NCI-H187 treated with DMSO at 0.1 percent for 48 hours (cell line): ENCODE measurements at places on chromosomes 6 and 20.

DNA sequence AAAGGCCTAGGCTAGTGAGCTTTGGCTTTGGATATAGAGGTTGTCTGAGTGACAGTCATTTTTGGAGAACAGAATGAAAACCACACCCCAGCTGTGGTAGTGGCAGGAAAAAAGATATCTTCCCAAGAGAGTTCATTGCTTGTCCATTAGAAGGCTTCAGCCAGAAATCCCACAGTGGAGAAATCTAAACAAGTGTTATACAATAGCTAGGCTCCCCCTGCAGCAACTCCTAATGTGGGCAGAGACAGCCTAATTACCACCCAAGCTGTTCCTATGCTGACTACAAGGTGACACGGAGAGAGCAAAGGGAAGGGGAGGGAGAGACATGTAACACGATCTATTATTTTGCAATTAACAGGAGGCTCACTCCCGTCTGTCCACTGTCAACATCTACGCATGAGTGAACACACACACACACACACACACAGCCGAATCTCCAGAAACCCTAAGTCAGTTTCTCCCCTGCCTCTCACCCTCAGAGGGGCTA lies 147.5 kb upstream of the TCF21 start:
- DNase-seq = peak; percentile 51

GRCh38 chr20:38466171-38466570 lies 6.5 kb upstream of the RALGAPB start:
- DNase-seq = no peak

DNA sequence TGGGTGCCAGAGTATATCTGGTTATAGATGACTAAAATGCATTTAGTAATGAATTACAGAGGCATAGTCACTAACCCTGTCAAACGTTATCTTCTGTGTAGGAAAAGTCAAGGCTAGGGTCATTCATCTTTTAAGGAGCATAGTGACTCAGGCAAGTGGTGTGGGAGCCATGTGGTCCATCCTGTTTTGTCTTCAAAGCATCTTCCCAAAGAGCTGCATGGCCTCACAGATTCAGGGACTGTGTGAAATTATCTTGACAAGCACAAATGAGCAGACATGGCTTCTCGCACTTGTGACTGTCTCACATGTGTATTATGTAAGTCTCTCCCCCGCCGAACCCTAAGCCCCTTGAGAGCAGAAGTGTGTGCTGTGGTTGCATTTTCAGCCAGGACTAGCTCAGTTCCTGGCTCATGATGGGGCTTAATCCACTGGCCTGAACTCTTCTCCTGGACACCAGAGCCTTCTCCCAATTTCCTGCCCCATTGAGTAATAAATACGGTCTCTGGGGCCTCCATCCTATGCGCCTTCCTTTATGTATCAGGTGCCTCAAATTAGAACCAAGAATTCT lies 769.1 kb downstream of the QKI start:
- no peak for DNase-seq

- DNase-seq = no peak
Observed at GRCh38 chr6:114446342-114446741, 103.5 kb upstream of the HS3ST5 start.

GRCh38 chr20:47929368-47930115 lies 144.3 kb upstream of the SULF2 start:
- DNase-seq = no peak

DNA sequence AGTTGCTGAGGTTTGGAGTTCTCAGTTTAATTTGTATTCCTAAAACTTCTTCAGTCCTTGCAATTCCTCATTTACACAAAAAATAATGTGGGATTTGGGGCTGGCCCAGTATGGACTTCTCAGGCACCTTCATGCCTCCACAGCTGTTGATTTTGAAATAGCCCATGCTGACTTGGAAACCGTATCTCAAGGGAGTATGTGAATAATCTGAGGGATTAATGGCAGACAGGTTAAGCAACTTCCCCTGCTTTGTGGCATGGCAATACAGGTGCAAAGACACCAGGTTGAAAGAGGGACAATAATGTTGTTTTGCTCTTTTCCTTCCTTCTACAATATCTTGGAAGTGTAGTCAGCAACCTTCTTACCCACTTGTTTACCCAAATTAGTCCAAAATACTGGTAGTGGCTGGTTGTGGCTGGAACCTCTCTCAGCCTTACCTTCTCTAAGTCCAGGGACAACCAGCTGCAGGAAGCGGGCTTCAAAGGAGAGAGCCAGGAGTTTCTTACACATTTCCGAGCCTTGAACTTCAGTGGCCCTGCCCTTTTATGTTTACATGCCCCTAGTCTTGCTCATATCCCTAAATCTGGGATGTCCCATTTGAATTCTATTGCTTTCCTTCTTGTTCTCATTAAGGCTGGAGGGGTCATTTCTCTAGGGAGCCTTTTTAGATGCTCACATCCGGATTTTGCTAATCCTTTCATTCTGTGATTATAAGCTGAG lies 44.1 kb upstream of the ADGRF1 start:
- no peak for DNase-seq

- no peak for DNase-seq
Observed at GRCh38 chr6:46437671-46438221, 53.5 kb downstream of the RCAN2 start.

- no peak for DNase-seq
Observed at GRCh38 chr6:100260584-100260983, 204.1 kb downstream of the SIM1 start.
